GF-D8 (cell line): ENCODE measurements at places on chromosomes 6 and 20.
A peak's percentile ranks its signal among the peaks of the same experiment; 100 is the strongest.

- DNase-seq: no peak
Observed at GRCh38 chr20:50379991-50380696, 130.0 kb upstream of the PTPN1 start.

GRCh38 chr6:24864343-24864742 is 65.6 kb upstream of the ARMH2 start:
- DNase-seq: no peak

DNA sequence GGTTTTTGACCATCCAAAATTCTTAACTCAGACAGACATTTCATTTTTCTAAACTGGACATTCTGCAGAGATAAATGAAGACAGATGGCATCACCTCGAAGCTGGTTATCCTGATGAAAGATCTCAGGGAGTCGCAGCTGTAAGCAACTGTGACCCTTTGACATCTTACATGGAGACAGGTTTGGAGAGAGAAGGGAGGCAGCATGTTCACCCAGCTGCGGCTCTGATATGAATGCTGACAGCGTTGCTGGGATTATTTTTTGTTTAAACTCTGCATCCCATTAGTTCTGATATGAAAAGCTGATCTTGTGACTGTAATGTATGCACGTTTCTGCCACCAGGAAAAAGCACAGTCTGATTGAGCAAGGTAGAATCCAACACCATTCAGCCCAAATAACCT is 89.4 kb downstream of the C6orf118 start:
- DNase-seq: no peak

DNA sequence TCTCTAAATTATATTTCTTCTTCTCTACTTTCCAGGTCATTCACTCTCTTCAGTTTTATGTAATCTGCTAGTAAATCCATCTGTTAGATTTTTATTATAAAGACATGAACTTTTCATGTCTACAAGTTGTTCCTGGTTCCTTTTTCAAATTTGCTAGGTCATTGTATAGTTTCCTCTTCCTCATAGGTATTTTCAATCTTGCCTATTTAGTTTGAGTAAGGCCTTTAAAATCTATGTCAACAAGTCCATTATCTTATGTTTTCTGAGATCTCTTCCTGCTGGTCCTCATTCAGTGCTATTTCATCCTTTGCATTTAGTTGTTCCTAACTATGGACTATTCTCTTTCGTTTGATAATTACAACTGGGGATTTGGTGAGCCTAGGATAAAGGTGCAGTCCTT is 11.0 kb downstream of the RRBP1 start:
- DNase-seq: peak; percentile 18

- DNase-seq: no peak
Observed at GRCh38 chr6:27742833-27743573, 169.2 kb downstream of the OR2B2 start.

- no peak for DNase-seq
Observed at GRCh38 chr6:124393536-124393935, 568.7 kb upstream of the RNF217 start.

- DNase-seq: no peak
Observed at GRCh38 chr20:33539129-33539528, 49.2 kb downstream of the CBFA2T2 start.

DNA sequence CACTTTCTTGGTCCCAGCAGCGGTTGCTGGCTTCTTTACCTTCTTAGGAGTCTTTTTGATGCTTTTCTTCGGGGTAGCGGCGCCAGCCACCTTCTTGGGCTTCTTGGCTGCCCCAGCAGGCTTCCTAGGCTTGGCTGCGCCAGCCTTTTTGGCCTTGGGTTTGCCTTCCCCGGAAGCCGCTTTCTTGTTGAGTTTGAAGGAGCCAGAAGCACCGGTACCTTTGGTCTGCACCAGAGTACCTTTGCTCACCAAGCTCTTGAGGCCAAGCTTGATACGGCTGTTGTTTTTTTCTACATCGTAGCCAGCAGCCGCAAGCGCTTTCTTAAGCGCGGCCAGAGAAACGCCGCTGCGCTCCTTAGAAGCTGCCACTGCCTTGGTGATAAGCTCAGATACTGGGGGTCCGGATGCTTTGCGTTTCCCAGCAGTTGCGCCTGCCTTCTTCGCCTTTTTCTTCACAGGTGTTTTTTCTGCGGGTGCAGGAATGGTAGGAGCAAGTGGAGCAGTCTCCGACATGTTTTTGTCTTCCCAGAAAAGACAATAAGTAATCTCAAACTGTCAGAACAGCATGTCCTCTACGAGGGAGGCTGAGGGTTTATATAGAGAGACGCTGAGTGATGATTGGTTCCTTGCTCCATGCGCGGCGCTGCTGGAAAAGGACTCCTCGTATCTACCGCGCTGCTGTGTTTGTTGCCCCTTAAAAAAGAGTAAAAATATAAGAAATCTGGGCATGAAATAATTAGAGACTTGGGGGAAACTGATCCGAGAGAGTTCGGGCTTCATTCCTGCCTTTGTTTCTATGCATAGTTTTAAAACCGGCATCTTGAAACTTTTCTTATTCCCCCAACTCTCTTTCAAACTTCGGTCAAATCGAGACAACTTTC is 130.3 kb upstream of the BTN3A2 start:
- DNase-seq: peak; percentile 73
